ENCODE measurements at places on chromosomes 1 and 21. TPM values are rescaled to one million over a fixed set of nuclear protein-coding genes. Genes with fewer than 3 reads are reported as not detected.

PRKAA2 gene
- total RNA-seq, result 7.1 TPM

ZNF695 gene
- total RNA-seq, result 2.6 TPM

TRAF3IP3 gene
- not detected for total RNA-seq

- no peak overlapping the region for H3K4me3 ChIP-seq
- H3K4me1 ChIP-seq, result no peaks in the 10 kb centered on the region
Measured at GRCh38 chr1:169802888-169803287, 8.2 kb upstream of the METTL18 start.

- H3K4me3 ChIP-seq, result no peak overlapping the region
- H3K27me3 ChIP-seq, result no peaks in the 10 kb centered on the region
- H3K27ac ChIP-seq, result peak overlapping the region; percentile 92
Measured at GRCh38 chr1:27300341-27301051, 21.5 kb upstream of the TMEM222 start.

GRCh38 chr1:17201201-17202021 lies 3.5 kb upstream of the PADI1 start:
- no peaks in the 10 kb centered on the region for H3K36me3 ChIP-seq
- H3K4me3 ChIP-seq, result no peak overlapping the region
- no peak overlapping the region for H3K27ac ChIP-seq
- DNase-seq, result peak; percentile 27
- H3K4me1 ChIP-seq, result peaks cover 3% of the 10 kb centered on the region

DNA sequence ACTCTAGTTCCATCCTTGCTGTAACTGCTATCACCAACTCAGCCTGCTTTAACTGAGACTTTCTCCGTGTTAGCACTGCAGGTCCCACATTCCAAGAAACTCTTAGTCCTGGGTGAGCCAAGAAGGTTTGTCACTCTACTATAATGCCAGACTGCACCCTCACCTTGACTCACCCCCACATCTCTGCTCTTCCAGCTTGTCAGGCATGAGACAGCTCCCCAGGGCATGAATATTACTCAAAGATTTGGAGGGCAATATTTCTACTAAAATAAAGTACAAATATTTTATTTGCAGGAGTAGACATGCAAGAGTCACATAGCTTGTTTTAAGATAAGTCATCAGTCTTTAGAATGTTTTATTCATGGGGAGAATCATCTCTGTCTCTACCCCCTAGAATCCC lies 110.2 kb downstream of the MATN1 start:
- no peak overlapping the region for H3K27ac ChIP-seq
- no peak for DNase-seq
- no peaks in the 10 kb centered on the region for H3K36me3 ChIP-seq
- no peaks in the 10 kb centered on the region for H3K4me1 ChIP-seq
- no peak overlapping the region for H3K4me3 ChIP-seq

DNA sequence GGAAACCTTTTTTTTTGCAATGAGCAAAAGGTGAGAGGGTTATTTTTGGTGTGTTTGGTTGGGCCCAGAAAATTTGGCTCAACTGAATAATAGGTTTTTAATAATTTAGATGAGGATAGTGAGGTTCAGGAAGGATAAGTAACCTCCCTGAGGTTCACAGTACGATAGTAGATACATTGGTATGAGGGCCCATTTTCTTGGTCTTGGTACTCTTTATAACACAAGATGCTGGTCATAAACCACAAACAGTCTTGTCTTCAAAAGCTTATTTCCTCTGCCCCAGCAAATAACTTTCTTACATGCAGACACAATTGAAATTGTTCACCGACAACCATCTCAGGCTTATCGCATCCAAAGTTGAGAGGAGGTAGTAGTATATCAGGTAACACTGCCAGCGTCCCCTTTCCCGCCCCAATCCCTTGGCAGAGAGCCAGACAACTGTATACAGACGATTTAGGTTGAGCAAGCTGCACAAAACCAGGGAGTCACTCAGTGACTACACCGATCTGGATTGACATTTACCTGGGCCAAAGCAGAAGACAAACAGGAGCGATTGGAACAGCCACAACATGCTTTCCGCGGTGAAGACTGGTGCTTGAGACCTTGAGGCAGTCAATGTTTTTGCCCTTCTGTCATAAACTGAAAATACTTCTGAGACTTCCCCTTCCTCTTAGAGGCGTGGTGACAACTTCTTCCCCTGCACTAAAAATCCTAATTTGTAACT lies at the start of gene SLAMF6:
TSS of gene SLAMF6 (minus strand) at position 634 of the 724 bp plus-strand sequence. CDS start at position 571, 63 bp downstream.
- no peaks in the 10 kb centered on the region for H3K4me1 ChIP-seq
- no peak for DNase-seq
- H3K27me3 ChIP-seq, result no peaks in the 10 kb centered on the region
- no peak within 1 kb of the TSS for H3K4me3 ChIP-seq
- no peak within 1 kb of the TSS for H3K27ac ChIP-seq
- no peaks in the 10 kb centered on the region for H3K36me3 ChIP-seq

Measured in fibroblast of lung (primary cell).